ENCODE measurements at places on chromosomes 12 and 14.

DNA sequence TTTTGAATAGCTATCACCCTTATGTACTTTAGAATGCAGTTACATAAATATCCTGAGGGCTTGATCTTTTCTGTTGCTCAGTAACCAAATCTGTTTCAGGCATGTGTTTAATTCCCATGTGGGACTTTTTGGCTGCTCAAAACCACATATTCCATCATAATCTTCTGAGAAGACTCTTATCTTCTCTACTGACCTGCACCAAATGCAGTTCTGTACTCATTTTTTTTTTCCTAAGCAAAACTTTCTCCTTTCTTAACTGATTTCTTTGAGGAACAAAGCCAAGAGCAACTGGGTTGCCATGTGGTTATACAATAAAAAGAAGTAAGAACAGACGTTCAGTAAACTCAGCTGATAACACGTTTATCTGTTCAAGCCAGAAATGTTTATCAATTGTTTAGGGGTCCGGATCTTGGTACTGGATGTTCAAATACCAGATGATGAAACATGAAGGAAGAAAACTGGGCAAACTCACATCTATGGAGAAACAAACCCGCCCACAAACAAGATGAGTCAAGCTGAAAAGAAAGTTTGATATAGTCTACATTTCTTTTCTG, 50.1 kb downstream of the TMEM132C start:
- no peak for DNase-seq

DNA sequence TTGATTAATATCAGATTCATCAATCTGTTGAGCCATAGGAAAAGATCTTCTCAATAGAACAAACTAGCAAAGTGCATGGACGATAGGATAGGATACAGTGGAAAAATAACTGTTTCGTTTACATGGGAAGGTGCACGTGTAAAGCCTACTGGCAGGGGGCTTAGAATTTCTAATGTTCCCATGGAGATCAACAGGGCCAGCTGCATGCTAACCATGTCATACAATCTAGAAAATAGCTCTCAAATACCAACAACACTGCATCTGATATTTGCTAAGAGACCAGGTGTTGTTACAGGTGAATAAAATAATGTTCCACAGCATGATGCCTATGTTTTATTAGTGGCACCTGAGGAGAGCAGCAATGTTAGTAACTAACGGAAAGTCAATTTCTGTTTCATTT, 72.5 kb downstream of the ACSS3 start:
- no peak for DNase-seq

- no peak for DNase-seq
Observed at GRCh38 chr14:81315341-81315740, 84.8 kb downstream of the STON2 start.

GRCh38 chr14:79167957-79168356, 997.8 kb downstream of the NRXN3 start:
- no peak for DNase-seq

- no peak for DNase-seq
Observed at GRCh38 chr14:95407354-95407753, 87.6 kb upstream of the CLMN start.

DNA sequence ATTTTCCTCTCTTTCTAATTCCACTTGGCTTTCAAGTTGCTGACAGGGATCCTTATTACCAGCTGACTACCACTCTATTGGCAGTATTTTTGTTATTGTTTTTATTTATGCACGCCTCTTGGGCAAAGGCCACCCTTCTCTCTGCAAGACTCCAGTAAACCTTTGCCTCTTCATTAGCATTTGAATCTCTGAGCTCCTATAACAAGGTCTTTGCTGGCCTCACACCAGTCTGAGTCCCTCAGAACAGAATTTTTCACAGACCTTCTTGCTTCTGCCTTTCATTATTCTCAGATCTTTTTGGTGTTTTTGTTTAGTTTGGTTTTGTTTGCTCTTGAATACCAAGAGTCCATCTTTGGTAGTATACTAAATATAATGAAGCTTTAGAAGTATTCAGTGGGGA, 145.9 kb downstream of the PDZRN4 start:
- DNase-seq, result no peak

- DNase-seq, result no peak
Observed at GRCh38 chr12:65493913-65494245, 215.4 kb downstream of the MSRB3 start.

DNA sequence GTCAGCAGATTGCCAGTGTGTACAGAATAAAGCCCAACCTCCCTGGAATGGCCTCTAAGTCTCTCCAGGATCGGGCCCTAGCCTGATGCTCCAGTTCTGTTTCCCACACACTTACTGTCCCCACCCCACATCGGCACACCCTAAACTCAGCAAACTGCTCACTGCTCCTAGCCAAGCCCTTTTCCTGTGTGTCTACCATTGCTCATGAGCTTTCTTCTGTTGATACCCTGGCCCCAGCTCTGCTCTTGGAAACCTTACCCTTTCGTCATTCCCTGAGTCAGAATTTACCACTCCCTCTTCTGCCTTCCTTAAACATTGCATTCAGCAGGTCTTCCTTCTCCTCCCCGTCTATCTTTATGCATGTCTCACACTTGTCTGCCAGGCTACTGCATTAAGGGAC, 158.9 kb downstream of the TMX1 start:
- no peak for DNase-seq

DNA sequence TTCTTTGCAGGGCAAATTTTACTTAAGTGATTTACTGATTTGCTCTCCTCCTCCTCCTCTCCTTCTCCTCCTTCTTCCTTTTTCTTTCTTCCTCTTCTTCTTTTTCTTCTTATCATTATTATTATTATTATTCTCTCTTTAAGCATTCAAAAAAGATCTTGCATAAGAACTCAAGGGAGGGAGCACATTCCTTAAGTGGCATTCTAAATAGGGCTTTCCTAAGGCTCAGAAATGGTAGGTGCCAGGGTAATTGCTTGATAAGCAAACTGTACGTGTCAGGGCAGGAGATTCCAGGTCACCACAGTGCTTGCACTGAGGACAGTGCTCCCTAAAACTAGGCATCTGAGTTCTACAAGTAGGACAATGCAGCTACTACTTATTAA, 92.4 kb downstream of the SPTSSA start:
- DNase-seq, result no peak

DNA sequence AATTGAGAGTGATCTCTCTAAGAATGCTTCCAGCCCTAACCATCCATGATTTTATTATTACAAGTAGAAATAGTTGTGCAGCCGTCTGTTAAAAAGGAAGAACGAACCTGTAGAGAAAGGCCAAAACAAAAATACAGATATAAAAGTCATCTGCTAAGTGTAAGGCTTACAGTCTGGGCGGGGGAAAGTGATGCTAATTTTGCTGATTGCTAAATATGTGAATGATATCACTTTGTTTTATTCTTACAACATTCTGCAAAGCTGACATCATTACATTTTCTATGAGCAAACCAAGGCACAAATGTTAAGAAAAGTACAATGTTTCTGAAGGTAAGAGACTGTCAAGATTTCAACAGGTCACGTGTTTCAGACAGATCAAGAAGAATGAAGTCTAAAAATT, 101.5 kb upstream of the RAP1B start:
- no peak for DNase-seq

DNA sequence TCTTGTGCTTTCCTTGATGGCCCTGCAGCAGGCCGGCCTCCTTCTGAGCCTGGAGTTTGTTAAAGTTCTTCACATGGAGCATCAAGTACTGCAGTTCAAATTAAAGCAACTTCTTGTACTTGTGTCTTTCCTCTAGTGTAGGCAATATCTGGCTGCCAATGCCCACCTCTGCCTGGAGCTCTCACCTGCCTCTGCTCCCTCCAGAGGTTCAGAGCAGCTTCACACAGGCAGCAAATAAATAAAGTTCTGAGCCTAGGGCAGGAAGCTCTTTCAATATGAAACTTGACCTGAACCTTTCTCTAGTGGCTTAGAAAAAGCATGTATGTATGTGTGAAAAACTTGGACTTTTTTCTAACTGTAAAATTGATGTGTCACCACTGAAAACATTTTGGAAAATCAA, 65.9 kb downstream of the ITPR2 start:
- no peak for DNase-seq

GRCh38 chr12:12180136-12180535, 86.7 kb downstream of the LRP6 start:
- no peak for DNase-seq

DNA sequence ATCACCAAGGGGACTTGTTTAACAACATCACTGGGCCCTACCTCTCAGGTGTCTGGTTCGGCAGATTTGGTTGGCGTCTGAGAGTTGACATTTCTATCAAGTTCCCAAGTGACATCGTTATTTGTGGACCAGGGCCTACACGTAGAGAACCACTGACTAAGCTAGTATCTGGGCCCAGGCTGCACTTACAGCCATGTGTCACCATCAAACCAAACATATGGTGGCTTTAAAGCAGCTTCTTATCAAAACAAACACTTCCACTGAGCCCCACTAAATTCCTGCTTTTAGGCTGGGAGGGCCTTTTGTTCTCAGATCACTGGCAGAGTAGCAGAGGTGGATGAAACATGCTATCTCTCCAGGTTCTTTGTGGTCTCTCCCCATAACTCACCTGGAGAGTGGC, 220.5 kb downstream of the PELI2 start:
- no peak for DNase-seq

DNA sequence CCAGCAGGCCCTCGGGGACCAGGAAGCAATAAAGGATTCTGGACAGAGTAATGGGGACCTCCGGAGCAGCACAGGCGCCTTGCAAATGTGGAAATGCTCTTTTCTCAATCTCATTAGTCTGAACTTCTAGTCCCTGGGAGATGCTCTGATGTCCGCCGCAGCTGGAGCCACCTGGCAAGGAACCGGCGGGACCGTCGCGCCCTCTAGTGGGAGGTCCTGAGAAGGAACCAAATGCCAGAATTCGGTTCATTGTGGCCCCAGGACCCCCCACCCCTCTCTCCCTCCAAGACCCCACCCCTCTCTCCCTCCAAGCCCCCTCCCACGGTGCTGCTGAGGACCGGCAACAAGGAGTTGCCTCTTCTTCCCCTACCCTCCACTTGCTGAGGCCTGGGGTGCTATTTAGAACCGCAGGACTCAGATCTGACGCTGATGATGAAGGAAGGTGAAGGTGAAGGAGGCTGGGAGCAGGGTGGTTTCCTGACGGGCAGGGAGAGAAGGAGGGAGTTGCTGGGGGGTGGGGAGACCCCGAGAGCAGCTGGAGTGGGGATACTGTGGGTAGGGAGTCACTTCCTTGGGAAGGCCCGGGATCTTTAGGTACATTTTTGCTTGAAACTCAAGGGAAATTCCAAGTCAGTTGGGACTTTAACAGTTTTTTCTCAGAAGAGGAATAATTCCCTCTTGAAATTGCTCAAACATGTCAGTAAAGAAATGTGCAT, 42.5 kb downstream of the SMIM41 start:
- peak; percentile 18 for DNase-seq

- no peak for DNase-seq
Observed at GRCh38 chr14:89384023-89384422, 33.0 kb downstream of the FOXN3 start.

DNA sequence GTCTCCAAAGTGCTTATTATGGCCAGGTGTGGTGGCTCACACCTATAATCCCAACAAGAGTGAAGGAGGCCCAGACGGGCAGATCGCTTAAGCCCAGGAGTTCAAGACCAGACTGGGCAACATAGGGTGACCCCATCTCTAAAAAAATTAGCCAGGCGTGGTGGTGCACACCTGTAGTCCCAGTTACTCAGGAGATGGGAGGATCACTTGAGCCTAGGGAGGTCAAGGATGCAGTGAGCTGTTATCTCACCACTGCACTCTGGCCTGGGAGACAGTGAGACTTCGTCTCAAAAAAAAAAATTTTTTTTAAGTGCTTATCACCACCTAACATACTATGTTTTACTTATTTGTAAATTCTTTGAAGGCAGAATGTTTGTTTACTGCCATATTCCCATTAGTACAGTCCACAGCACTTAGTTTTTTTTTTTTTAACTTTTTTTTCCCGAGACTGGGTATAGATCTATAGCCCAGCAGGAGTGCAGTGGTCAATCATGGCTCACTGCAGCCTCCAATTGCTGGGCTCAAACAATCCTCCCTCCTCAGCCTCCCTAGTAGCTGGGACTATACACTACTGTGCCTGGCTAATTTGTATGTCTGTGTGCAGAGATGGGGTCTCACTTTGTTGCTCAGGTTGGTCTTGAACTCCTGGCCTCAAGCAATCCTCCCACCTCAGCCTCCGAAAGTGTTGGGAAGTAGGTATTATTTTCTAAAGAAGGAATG, 4.7 kb upstream of the KANSL2 start:
- no peak for DNase-seq

DNA sequence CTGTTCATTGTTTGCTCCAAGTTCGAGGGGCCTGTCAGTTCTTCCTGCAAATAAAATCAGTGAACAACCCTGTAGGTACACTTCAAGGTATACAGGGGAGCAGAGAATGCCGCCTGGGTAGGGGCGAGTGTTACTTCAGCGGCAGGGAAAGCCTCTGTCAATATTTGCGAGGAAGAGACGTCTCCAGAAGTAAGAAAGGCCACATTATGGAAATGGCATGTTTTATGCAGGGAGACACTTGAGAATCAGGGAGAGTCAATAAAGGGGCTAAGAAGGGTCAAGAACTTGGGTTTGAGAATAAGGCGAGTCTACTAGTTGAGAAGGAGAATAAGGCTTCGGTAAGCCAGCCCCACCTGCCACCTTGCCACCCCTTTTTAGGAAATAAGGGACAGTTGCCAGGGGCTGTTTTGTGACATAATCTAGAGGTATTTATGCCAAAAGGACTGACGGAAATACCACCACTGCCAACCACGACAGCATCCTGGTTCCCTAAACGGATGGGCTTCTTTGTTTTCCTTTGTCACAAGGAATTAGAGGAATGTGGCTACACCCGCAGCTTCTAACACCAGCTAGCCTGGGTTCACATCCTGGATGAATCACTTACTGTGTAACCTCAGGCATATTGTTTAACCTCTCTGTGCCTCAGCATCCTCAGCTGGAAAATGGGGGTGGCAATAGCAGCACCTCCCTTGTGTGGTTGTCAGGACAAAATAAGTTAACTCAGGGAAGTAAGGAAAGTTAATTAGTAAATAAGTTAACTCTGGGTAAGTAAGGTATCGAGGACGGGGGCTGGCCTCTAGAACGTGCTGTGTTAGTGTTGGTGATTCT, 67.7 kb downstream of the EID3 start:
- no peak for DNase-seq

DNA sequence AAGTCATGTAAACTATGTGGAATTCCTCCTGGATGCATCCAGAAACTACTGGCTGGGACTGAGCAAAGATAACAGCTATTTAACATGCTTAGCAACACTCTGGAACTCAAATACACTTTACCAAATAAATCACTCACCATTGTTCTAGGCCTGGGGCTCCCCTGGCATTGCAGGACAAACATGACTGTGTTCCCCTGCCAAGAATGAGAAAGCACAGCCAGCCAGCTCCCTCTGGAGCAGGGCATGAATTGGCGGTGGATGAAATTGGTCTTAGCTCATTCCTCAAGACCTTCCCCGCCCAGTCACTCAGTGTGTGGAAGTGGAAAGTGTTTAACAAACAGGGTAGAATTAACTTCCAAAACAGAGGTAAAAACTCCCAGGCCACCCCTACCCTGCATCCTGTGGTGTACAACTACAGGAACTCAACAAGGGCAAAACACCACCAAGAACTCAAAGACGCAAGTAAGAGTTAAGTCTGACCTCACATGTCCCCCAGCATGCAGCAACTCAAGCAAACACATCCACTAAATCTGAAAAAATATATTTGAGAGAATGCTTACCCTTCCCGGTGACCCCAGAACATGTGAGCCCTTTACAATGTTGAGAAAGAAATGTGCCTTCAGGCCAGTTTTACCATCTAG, 58.4 kb upstream of the BDKRB2 start:
- no peak for DNase-seq

Measured in stimulated activated CD8-positive, alpha-beta memory T cell treated with anti-CD3 and anti-CD28 coated beads, Interleukin-15, amount 100 ng/mL, for 4 hours (primary cell).